Myometrial cell (primary cell): ENCODE measurements at places on chromosomes 12 and 14. TPM values are rescaled to one million over a fixed set of nuclear protein-coding genes. Genes with fewer than 3 reads are reported as not detected.

Gene SIX4
- total RNA-seq, result 10.1 and 12.7 TPM in 2 replicates

Gene BCL2L14
- total RNA-seq, result not detected in 2 replicates

Gene CCDC198
- not detected in 2 replicates for total RNA-seq

Gene HCAR1
- total RNA-seq, result 3.2 and 3.4 TPM in 2 replicates

Gene SLC7A7
- total RNA-seq, result 1.6 and 2.6 TPM in 2 replicates

Gene ZNF385A
- 9.2 and 17.9 TPM in 2 replicates for total RNA-seq

Gene TAS2R43
- 0.35 TPM in 1 of 2 replicates, not detected in the other for total RNA-seq

Gene PGF
- total RNA-seq, result 1.2 and 1.6 TPM in 2 replicates

Gene ZC3H14
- 34.6 and 46.1 TPM in 2 replicates for total RNA-seq

Gene MYRFL
- total RNA-seq, result not detected in 2 replicates

Gene ASIC1
- 1.4 TPM in 2 replicates for total RNA-seq

Gene WNT1
- not detected in 2 replicates for total RNA-seq

Gene CBLN3
- total RNA-seq, result 2.8 and 4.6 TPM in 2 replicates

Gene KLHL33
- total RNA-seq, result under 0.01 and 0.35 TPM in 2 replicates

Gene KIF26A
- 0.58 and 1.1 TPM in 2 replicates for total RNA-seq

Gene FOXN4
- not detected in 2 replicates for total RNA-seq

Gene CLMN
- under 0.01 and 0.29 TPM in 2 replicates for total RNA-seq

Gene CCDC175
- total RNA-seq, result not detected in 2 replicates

Gene TTC9
- total RNA-seq, result not detected in 2 replicates

Gene ACTR10
- 52.1 and 80.7 TPM in 2 replicates for total RNA-seq

Gene HOXC9
- 2.0 and 7.6 TPM in 2 replicates for total RNA-seq

Gene CMA1
- total RNA-seq, result not detected in 2 replicates

Gene B4GALNT3
- total RNA-seq, result not detected in 2 replicates

Gene AMHR2
- total RNA-seq, result not detected in 2 replicates

Gene GPR33
- not detected in 2 replicates for total RNA-seq

Gene CHMP4A
- total RNA-seq, result 28.0 and 40.8 TPM in 2 replicates

Gene LRRIQ1
- under 0.01 and 0.35 TPM in 2 replicates for total RNA-seq

Gene RILPL1
- 13.8 and 16.1 TPM in 2 replicates for total RNA-seq

Gene ABCD2
- 0.18 and 0.29 TPM in 2 replicates for total RNA-seq

Gene WIF1
- total RNA-seq, result 0.18 TPM in 1 of 2 replicates, not detected in the other

Gene GNB3
- 0.29 and 1.8 TPM in 2 replicates for total RNA-seq

Gene PEX5
- total RNA-seq, result 25.2 and 27.7 TPM in 2 replicates

Gene TMEM52B
- total RNA-seq, result 10.4 and 17.4 TPM in 2 replicates

Gene KCNH3
- 0.29 and 0.35 TPM in 2 replicates for total RNA-seq

Gene RGS6
- total RNA-seq, result not detected in 2 replicates

Gene C12orf42
- total RNA-seq, result not detected in 2 replicates

Gene GLT1D1
- total RNA-seq, result not detected in 2 replicates

Gene LRP1-AS
- total RNA-seq, result not detected in 2 replicates

Gene SLC25A3
- 1,078 and 1,098 TPM in 2 replicates for total RNA-seq

Gene ZDHHC22
- not detected in 2 replicates for total RNA-seq

Gene RPL10L
- not detected in 2 replicates for total RNA-seq

Gene ANKRD33
- total RNA-seq, result not detected in 2 replicates

Gene TMEM119
- 6.0 and 7.2 TPM in 2 replicates for total RNA-seq

Gene KRT4
- not detected in 2 replicates for total RNA-seq

Gene AHSA1
- total RNA-seq, result 144 and 161 TPM in 2 replicates

Gene SIX6
- total RNA-seq, result not detected in 2 replicates

Gene CAPS2
- 4.0 and 4.6 TPM in 2 replicates for total RNA-seq

Gene TAS2R9
- not detected in 2 replicates for total RNA-seq

Gene SERPINA9
- total RNA-seq, result not detected in 2 replicates

Gene ARF6
- 58.8 and 75.3 TPM in 2 replicates for total RNA-seq

Gene PRR4
- total RNA-seq, result not detected in 2 replicates

Gene SSPN
- 8.1 and 10.1 TPM in 2 replicates for total RNA-seq

Gene KRT7
- total RNA-seq, result 0.58 and 1.2 TPM in 2 replicates

Gene INSM2
- not detected in 2 replicates for total RNA-seq

Gene PUS1
- 20.0 and 23.9 TPM in 2 replicates for total RNA-seq

Gene SLC35E3
- 1.7 and 3.2 TPM in 2 replicates for total RNA-seq

Gene ERP27
- not detected in 2 replicates for total RNA-seq

Gene TAS2R8
- total RNA-seq, result not detected in 2 replicates
